Activated B cell treated with CpG ODN at 0.5 μM for 24 hours (primary cell): ENCODE measurements at places on chromosomes 4 and X.

- no peaks in the 10 kb centered on the region for H3K27me3 ChIP-seq
- H3K4me1 ChIP-seq = no peaks in the 10 kb centered on the region
- no peak for DNase-seq
- H3K27ac ChIP-seq = no peak overlapping the region
Measured at GRCh38 chr4:172791841-172792240, 376.8 kb upstream of the GALNT7 start.

GRCh38 chr4:102601586-102602227 lies 100.5 kb downstream of the NFKB1 start:
- peaks cover 84% of the 10 kb centered on the region for H3K36me3 ChIP-seq
- no peak for DNase-seq
- no peak overlapping the region for H3K4me3 ChIP-seq
- H3K27ac ChIP-seq = no peak overlapping the region
- no peaks in the 10 kb centered on the region for H3K27me3 ChIP-seq
- peaks cover 27% of the 10 kb centered on the region for H3K4me1 ChIP-seq

DNA sequence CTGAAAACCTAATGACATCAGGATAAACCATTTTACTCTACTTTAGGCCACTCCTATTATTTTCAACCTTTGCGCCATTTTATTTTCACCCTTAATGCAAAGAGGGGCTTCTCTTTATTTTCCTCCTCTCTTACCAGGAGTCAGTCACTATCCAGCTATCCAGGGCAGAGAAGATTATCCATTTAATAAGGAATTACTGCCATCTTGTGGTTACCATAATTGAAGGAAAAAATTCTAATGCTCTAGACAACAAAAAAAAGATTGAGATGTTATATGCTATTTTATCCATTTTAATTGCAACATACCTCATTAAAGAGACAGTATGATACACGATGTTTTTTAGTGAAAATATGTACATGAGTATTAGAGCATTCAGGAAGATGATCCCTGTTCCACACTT lies 514.5 kb upstream of the FAM241A start:
- H3K27me3 ChIP-seq = peaks cover under 1% of the 10 kb centered on the region
- no peaks in the 10 kb centered on the region for H3K4me1 ChIP-seq
- no peak overlapping the region for H3K27ac ChIP-seq
- no peaks in the 10 kb centered on the region for H3K36me3 ChIP-seq

- H3K4me3 ChIP-seq = no peak overlapping the region
- no peaks in the 10 kb centered on the region for H3K36me3 ChIP-seq
- H3K4me1 ChIP-seq = no peaks in the 10 kb centered on the region
- H3K27me3 ChIP-seq = no peaks in the 10 kb centered on the region
- DNase-seq = no peak
Measured at GRCh38 chrX:8404926-8405325, 59.7 kb upstream of the VCX3B start.

DNA sequence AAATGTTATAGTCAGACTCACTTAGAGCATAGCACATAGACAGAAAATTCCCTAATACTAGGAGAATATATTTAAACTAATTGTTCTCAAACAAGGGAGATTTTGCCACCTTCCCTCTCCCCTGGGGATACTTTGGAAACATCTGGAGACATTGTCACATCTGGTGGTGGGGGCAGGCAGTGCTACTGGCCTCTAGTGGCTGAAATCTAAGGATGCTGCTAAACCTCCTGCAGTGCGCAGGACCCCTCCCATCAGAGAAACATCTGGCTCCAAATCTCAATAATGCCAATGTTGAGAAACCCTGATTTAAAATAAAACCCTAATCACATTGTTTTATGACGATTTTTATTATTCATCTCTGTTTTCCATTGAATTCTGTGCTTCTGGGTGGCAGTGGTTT lies 244.9 kb downstream of the FRMPD4 start:
- H3K36me3 ChIP-seq = no peaks in the 10 kb centered on the region
- DNase-seq = no peak
- no peaks in the 10 kb centered on the region for H3K4me1 ChIP-seq

DNA sequence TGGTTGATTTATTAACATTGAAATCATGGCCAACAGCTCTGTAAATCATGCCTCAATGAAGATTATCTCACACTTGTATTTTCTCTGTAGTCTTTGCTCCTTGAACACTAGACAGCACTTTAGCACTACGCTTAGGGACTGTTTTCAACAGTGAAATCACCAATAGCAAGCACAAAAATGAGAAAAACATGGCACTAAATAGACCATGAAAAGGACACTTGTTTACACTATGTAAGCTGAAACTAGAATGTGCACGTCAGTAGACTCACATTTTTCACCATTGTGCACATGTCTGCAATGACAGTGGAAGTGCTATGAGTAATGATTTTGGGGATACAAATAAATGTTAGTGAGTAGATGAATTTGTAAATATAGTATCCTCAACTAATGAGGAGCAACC lies 3.1 kb downstream of the BMP2K start:
- DNase-seq = no peak
- H3K4me1 ChIP-seq = peaks cover 24% of the 10 kb centered on the region
- H3K36me3 ChIP-seq = peaks cover 12% of the 10 kb centered on the region
- H3K27ac ChIP-seq = no peak overlapping the region
- H3K4me3 ChIP-seq = no peak overlapping the region

- peaks cover 5% of the 10 kb centered on the region for H3K27me3 ChIP-seq
- no peak overlapping the region for H3K27ac ChIP-seq
- no peak for DNase-seq
- H3K4me3 ChIP-seq = no peak overlapping the region
Measured at GRCh38 chrX:69185886-69186285, 20.6 kb upstream of the PJA1 start.

GRCh38 chr4:71307729-71308128 lies 31.1 kb upstream of the SLC4A4 start:
- no peak overlapping the region for H3K4me3 ChIP-seq
- H3K27ac ChIP-seq = no peak overlapping the region
- peaks cover 5% of the 10 kb centered on the region for H3K27me3 ChIP-seq
- no peaks in the 10 kb centered on the region for H3K36me3 ChIP-seq

DNA sequence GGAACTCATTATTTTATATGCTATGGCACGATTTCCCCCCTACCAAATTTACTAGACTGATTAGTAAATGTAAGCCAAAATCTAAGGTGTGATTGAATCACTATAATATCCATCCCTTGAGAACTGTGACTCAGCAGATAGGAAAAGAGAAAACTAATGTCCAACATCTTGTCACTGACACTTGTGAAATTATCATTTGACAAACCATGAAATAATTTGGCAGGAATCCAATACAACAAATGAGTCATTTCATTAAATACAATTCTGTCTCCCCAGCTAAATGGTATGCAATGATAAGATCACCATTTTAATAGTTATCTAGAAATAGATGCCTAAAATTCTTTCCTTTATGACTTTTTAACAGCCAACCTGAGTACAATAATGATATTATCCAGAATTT lies 462.3 kb downstream of the DMD start:
- H3K4me1 ChIP-seq = no peaks in the 10 kb centered on the region
- no peaks in the 10 kb centered on the region for H3K27me3 ChIP-seq
- no peaks in the 10 kb centered on the region for H3K36me3 ChIP-seq
- DNase-seq = no peak
- H3K4me3 ChIP-seq = no peak overlapping the region

DNA sequence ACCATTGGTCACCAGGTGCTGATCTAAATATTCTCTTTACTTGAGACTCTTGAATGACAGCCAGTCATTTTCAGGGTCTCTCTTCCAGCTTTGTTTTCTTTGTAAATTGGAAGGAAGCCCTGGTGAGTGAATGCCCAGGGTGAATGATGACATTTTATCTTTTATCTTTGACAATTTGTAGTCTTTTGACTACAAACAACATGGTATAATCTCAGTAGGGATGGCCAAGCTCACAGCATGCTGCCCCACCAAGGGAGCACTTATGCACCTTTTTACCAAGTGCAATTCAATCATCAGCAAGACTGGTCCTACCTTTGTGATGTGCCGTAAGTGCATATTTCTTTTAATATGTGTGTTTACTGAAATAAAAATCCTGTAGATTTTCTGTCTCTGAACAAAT lies 5.7 kb downstream of the AFM start:
- H3K4me1 ChIP-seq = no peaks in the 10 kb centered on the region
- no peak overlapping the region for H3K27ac ChIP-seq
- H3K36me3 ChIP-seq = no peaks in the 10 kb centered on the region

DNA sequence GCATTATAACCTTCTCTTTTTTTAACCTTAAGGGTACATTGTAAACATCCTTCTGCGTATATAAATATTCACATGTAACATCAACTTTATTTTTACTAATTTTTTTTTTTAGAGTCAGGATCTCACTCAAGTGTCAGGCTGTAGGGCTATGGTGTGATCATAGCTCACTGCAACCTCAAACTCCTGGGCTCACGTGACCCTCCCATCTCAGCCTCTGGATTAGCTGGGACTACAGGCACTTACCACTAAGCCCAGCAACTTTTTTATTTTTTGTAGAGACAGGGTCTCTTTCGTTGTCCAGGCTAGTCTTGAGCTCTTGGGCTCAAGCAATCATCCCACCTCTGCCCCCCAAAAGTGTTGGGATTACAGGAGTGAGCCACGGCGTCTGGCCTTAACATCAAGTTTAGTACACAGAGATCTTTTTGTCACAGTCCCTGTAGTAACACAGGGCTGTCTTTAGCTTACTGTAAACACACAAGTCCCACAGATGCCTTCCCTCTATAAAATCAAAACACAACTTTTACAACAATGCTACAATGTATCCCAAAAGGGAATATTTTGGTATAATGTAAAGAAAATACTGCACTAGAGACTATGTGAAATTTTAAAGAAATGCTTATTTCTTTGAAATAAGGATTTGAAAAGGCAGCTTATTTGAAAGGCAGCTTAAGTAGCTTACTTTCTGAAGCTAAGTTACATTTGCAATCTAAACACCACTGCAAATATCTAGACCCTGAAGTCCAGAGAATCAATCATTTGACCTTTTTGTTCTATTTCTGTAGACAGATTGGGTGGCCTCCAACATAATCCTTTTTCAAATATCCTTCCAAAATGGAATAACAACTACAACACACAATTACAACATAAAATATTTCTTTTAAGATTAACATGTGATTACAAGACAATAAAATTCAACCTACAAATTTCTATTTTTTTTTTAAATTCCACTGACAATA lies 116.0 kb downstream of the APBB2 start:
- H3K27ac ChIP-seq = no peak overlapping the region
- no peaks in the 10 kb centered on the region for H3K4me1 ChIP-seq
- H3K4me3 ChIP-seq = no peak overlapping the region
- H3K36me3 ChIP-seq = no peaks in the 10 kb centered on the region
- no peaks in the 10 kb centered on the region for H3K27me3 ChIP-seq

- H3K27ac ChIP-seq = no peak overlapping the region
- H3K4me3 ChIP-seq = no peak overlapping the region
- no peak for DNase-seq
- no peaks in the 10 kb centered on the region for H3K27me3 ChIP-seq
Measured at GRCh38 chrX:7247346-7247745, 99.4 kb upstream of the PUDP start.
